Activated CD8-positive, alpha-beta T cell treated with anti-CD3 and anti-CD28 coated beads for 36 hours (primary cell): ENCODE measurements at places on chromosomes 12 and 14. TPM values are rescaled to one million over a fixed set of nuclear protein-coding genes. Genes with fewer than 3 reads are reported as not detected.

The GOLT1B gene
- total RNA-seq: 35.9 TPM

The HOXC5 gene
- not detected for total RNA-seq

The SRSF9 gene
- total RNA-seq: 236 TPM

The CD163 gene
- total RNA-seq: not detected

The WASHC3 gene
- total RNA-seq: 30.7 TPM

The PGAM5 gene
- 73.2 TPM for total RNA-seq

The OASL gene
- 11.1 TPM for total RNA-seq

The FLRT2 gene
- total RNA-seq: not detected

The GPR137C gene
- 0.11 TPM for total RNA-seq

The DEPDC4 gene
- total RNA-seq: 1.6 TPM

The OR6C2 gene
- total RNA-seq: not detected

The ARF3 gene
- 58.3 TPM for total RNA-seq

The ASB2 gene
- 11.7 TPM for total RNA-seq

The MMP17 gene
- total RNA-seq: 0.60 TPM

The CD27 gene
- total RNA-seq: 160 TPM

The PMEL gene
- 1.2 TPM for total RNA-seq

GRCh38 chr12:52014567-52015530 lies 8.1 kb downstream of the TAMALIN start:
- DNase-seq: no peak

GRCh38 chr14:86722612-86723253 lies 1192.8 kb downstream of the FLRT2 start:
- no peak for DNase-seq

DNA sequence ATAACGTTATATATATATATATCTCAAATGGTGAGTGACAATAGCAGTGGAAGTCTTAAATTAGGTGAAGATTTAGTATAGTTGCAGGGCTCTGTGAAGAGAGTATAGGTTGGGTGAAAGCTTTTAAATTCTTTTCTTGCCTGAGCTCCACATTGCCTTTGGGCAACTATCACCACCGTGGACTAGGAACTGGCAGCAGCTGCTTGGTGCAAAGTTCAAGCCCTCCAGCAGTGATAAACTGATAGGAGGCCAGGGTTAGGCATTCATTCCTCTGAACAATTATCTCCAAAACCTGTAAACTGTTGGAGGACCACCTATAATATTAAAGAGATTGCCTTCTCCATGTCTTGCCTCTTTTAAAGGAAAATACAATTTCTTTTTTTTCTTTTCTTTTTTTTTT lies 91.2 kb upstream of the ATXN7L3B start:
- DNase-seq: no peak

DNA sequence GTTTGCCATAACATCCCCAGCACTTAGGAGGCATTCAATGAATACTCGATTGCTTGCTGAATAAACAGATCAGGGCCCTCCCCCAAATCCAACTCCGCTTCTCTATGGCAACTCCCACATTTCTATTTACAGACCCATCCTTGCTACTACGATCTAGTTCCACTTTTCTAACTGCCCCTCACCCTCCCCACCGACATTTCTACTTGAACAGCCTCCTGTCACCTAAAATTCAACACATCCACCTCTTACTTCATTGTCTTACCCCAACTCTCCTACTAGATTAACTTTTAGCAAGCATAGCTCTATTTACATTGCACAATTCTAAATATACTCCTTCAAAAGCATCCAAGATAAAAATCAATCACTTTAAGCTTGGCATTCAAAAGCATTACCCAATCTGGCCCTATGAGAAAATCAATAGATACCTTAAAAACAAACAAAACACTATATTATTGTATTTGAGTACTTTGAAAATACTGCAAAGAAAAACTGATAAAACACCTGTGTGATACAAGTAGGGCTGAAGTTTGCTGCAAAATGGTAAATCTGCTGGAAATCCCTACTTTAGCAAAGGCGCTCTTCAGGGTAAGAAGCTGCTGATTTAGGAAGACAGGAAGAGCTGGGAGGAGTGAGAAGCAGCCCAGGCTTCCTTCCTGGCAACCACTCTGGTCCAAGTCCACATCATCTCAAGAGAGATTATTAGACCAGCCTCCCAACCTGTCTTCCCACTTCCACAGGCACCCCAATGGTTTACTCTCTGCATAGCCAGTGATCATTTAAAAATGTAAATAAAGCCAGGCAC lies 96.4 kb downstream of the HECTD4 start:
- DNase-seq: no peak

GRCh38 chr14:33737446-33737845 lies 213.4 kb downstream of the EGLN3 start:
- no peak for DNase-seq

GRCh38 chr14:101359221-101360053 lies 201.9 kb upstream of the DIO3 start:
- DNase-seq: no peak

GRCh38 chr12:62581288-62582064 lies 114.8 kb downstream of the MON2 start:
- DNase-seq: no peak

DNA sequence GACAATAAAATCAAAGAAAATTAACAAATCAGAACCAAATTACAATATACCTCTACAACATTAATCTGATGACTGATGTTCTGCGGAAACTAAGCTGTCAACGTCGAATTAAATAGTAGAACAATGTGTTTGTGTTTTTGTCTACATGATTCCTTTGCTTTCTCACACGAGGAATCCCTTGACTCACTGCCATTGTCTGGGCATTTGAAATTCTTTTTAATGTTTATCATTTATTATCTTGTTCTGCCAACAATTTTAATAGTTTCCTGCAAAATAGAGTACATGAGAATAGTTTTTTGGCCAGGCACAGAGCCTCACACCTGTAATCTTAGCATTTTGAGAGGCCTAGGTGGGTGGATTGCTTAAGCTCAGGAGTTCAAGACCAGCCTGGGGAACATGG lies 76.6 kb upstream of the KRAS start:
- DNase-seq: no peak

- no peak for DNase-seq
Observed at GRCh38 chr12:124747426-124748161, 116.1 kb downstream of the SCARB1 start.

DNA sequence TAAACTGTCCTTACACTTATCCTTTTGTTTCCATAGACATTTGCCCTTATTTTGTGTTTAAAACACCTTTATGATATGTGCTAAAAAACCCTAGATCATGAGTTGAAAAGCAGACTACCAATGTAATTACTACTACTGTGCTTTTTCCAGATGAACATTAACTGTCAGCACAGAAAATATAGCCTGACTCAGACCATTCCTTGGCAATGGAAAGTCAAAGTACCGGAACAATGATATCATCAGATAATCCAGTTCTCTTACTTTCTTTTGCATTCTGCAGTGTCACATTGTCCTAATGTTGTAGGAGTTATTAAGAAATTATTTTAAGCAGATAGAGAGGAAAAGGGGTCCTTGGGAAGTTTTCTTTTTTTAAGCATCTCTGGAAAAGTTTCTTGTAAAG lies 1189.0 kb upstream of the FLRT2 start:
- DNase-seq: no peak

GRCh38 chr14:80483331-80483730 lies 272.0 kb upstream of the DIO2 start:
- no peak for DNase-seq

DNA sequence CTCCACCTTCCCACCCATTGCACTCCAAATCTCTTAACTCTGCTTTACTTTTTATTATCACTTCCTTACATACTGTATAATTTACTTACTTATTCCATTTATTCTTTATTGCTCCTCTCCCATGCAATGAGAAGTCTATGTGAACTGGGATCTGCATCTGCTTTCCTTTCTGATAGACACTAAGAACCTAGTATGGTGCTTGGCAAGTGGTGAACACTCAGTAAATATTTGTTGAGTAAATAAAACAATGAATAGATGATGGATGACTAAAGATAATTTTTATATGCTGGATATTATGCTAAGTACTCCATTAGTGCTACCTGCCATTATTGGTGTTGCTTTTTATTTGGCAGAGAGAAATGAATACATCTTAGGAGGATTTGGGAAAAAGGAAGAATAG lies 151.0 kb downstream of the TPH2 start:
- no peak for DNase-seq

- DNase-seq: no peak
Observed at GRCh38 chr14:21026274-21026987, 1.6 kb upstream of the NDRG2 start.

DNA sequence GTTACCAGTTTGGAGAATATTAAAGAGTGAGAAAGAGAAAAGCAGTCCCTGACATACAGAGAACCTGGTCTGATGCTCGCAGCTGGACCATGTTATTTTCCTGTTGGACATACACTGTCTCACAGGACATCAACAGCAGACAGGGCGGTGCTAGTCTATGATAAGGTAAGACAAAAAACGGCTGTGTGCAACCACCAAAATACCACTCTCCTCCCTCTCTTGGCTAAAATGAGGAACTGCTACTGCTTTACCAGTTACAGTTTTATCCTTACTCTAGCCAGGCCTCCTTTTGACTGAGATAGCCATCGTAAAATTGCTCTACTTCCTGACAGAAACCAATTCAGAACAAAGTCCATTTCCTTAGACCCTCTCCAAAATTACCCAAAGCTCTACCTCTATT lies 47.0 kb upstream of the ERGIC2 start:
- DNase-seq: no peak

- peak; percentile 85 for DNase-seq
Observed at GRCh38 chr12:13255792-13256691, 59.5 kb downstream of the EMP1 start.

DNA sequence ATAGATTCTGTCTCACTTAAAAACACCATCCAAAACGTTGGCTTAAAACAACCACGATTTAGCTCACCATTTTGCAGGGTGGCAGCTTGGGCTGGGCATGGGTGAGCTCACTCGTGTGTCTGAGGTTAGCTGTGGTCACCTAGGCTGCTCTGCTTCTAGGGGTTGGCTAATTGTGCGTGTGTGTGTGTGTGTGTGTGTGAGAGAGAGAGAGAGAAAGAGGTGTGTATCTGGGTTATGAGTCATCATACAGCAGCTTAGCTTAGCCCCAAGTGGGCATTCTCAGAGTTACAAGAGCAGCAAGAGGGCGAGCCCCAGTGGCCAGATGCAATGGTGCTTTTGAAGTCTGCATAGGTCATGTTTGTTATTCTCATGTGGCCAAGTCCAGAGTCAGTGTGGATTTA lies 6.0 kb downstream of the FBXW8 start:
- DNase-seq: peak; percentile 71

DNA sequence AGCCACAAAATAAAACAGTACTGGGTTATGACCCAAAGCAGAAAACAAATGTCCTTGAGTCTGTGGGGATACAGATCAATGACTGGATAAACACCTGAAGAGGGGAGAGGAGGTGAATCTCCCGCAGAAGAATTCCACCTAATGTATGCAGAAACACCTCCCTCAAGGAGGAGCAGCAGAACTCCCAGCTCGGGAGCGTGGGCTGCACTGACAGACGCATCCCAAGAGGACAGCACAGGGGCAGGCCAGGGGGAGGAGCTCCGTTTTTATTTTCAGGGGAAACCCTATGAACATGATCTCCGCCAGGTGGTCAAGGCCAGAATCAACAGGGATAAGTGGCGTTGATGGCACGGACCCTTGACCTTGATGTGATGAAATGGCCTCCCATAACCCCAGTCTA lies 41.8 kb upstream of the PPP2R5C start:
- no peak for DNase-seq

DNA sequence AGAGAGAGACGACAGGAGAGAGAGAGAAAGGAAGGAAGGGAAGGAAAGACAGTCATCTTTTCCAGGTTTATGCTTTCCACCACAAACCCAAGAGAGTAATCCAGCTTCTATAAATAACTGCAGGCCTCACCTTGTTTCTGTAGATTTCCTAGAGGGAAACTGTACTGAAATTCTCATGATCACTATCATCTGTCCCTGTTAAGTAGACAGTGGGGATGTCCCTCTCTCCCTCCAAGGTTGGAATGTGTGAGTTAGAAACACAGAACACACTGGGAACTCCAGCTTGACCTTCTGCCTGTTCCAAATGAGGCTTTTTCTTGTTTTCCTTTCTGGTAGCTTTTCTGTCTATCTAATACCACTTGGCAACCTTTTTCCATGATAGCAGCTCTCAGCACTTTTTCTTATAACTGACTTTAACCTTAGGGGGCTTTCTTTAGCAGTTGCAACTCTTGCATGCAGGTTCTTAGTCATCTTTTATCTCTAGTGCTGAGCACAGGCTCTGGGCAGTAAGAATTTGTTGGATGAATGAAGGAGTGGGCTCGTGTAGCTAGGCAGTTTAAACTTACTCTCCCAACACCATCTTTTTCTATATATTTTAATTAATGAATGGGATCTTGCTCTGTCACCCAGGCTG lies 22.8 kb upstream of the FBXO33 start:
- DNase-seq: no peak

- no peak for DNase-seq
Observed at GRCh38 chr14:77086017-77086727, 11.9 kb upstream of the CIPC start.

DNA sequence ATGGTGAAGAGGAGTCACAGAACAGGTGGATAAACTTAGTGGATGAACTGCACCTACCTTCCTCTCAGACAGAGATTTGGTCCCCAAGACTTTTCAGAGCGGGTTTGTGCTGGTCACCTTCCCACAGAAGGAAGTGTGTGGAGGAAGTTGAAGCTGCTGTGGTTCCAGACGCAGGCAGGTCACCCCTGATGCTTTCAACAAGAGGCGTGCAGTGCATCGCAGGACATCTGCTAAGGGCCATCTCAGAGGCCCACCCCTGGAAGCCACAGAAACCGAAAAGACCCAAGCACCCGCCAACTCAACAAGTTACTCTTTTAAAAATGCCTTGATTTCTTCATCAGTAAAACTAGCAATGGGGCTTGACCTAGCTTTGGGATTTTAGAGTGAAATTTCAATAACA lies 1.0 kb upstream of the GPX2 start:
- DNase-seq: no peak

DNA sequence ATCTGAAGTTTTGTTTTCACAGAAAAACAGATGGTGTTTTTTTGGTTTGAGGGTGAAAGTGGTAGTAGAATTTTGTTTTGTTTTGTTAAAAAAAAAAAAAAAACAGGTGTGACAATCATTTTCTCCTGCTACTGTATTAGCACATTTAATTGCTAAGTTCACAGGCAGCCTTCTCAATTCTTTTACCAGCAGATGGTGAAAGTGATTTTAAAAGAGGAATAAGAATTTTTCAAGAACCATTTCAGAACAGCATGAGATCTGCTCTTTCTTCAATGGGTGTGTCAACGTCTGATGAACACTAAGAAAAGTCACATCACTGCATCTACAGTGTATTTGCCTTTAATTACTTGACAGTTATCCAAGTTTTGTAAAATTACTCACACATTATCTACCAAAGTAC lies 303.7 kb upstream of the USP15 start:
- no peak for DNase-seq

DNA sequence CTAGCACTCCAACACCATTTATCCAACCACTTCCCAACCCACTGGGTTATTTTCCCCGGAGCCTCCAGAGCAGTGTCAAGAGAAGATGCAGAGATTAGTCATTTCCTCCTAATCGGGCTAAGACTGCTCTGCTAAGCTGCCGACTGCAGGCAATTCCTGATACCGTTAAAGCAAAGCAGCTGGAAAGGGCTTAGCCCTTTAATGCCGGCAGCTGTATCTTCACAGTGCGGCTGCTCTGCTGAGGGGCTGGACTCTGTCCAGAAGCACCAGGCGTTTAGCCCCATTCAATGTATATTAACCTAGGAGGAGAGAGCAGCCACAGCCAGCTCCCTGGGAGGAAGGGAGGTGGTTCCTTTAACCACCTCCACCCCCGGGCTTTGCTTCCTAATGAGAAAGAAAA lies 11.1 kb downstream of the AQP6 start:
- DNase-seq: no peak

GRCh38 chr12:93844164-93844784 lies 167.1 kb downstream of the CRADD start:
- no peak for DNase-seq
